ENCODE measurements at places on chromosomes 13 and 19. TPM values are rescaled to one million over a fixed set of nuclear protein-coding genes. Genes with fewer than 3 reads are reported as not detected.

DNA sequence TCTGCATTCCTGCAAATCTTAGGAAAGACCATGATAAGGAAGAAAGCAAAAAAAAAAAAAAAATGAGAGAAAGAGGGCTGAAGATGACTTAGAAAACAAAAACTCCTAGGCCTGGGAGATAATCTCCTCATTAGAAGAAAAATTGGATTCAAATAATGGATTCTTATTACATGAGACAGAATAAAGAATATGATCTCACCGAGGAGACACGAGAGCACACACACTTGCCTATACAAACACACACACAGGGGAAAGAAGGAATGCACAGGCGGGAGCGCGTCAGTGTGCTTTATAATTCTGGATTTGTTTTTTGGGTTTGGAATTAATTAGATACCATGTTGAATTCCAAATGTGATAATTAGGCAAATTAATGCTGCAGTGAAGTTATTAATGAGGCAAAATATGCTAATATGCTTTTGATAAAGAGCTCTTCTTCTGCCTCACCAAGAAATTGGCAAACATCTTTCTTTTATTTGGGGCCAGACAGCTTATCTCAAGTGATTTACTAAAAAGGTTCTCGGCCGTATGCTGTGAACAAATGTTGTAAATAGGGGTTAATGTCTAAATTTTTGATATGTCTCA, 36.1 kb upstream of the PCDH8 start:
- H3K27ac ChIP-seq = no peak overlapping the region
- peaks cover 40% of the 10 kb centered on the region for H3K27me3 ChIP-seq
- H3K4me1 ChIP-seq = no peaks in the 10 kb centered on the region

- DNase-seq = no peak
- peaks cover 61% of the 10 kb centered on the region for H3K27me3 ChIP-seq
- no peaks in the 10 kb centered on the region for H3K36me3 ChIP-seq
- H3K4me3 ChIP-seq = no peak overlapping the region
- no peak overlapping the region for H3K27ac ChIP-seq
- peaks cover 8% of the 10 kb centered on the region for H3K4me1 ChIP-seq
Observed at GRCh38 chr19:30692181-30692811, 320.1 kb downstream of the ZNF536 start.

DNA sequence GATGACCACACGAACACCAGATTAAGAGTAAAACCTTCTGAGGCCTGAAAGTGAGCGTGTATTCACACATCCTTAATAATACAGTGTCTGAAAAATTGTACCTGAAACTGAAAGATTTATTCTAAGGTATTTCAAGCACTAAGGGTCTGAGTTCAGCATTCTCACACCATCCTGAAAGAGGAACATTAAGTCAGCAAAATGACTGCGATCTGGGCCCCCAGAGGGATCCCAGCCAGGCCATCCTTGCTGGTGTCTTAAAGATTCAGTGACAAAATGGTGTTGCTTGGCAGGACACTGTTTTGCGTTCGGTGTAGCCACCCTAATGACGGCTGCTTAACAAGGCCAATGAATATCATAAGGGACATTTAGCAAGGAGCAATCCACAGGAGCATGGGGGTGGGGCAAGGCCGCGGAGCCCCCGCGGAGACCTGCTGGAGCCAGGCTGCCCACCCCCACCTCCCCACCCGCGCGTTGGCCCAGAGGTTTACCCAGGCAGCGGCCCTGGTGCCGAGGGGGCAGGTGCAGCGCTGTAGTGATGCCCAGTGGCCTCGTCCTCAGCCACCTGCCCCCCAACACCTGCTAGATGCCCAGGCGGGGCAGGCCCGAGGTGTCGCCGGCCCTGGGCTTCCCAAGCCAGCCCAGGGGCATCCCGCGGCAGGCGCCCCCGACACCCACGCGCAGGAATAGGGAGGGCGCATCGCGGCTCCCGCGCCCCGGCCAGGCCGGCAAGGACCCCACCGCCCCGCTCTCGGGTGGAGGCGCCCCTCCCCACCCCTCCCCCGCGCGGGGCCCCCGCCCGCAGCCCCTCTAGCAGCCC, 742 bp downstream of the NALCN start:
- no peak overlapping the region for H3K27ac ChIP-seq
- peak overlapping the region; percentile 15 for H3K4me3 ChIP-seq
- DNase-seq = no peak
- peaks cover 2% of the 10 kb centered on the region for H3K4me1 ChIP-seq
- peaks cover 55% of the 10 kb centered on the region for H3K27me3 ChIP-seq
- H3K36me3 ChIP-seq = peaks cover 2% of the 10 kb centered on the region

DNA sequence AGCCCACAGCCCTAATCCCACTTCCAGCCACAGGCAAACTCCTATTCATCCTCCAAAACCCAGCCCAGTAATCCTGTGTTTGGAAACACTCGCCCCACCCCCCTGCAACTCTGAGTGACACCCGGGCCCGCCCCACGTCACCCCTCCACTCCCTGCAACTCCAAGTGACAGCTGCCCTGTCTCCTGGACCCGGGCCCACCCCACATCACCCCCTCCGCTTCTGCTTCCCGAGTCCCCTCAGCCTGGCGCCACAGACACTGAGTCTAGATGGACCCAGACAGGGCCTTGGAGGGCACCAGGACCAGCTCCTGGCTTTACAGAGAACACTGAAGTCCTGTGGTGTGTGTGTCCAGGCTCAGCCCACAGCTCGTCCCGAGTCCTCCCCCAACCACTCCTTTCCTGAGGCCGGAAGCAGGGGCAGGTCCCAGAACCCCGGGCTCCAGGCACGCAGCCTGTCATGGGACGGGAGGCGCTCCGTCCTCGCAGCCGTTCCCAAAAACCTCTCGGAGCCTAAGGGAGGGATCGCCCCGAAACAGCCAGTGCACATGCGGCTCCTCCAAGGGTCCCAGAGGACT, 7.7 kb downstream of the REXO1 start:
- H3K27me3 ChIP-seq = no peaks in the 10 kb centered on the region
- no peak for DNase-seq
- peaks cover 28% of the 10 kb centered on the region for H3K4me1 ChIP-seq
- no peak overlapping the region for H3K4me3 ChIP-seq

DNA sequence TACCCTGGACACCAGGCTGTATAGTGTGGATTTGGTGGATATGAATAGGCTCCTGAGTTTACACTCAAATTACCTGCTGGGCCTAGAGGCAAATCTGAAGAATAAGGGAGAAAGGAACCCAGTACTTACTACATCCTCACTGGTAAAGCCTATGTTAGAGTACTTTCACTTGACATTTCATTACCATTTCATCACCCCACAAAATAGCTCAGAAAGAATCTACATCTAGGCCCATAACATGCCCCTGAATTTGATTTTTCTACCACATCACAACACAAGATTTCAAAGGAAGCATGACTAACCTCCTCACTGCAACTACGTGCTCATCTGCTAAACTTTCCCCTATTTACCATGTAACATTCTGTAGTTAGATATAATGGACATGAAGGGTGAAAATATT, 43.3 kb downstream of the VWA8 start:
- no peak overlapping the region for H3K4me3 ChIP-seq
- no peaks in the 10 kb centered on the region for H3K27me3 ChIP-seq
- H3K27ac ChIP-seq = peak overlapping the region; percentile 21
- no peak for DNase-seq

- H3K4me3 ChIP-seq = no peak overlapping the region
- H3K36me3 ChIP-seq = no peaks in the 10 kb centered on the region
Observed at GRCh38 chr13:91510058-91510457, 111.6 kb downstream of the GPC5 start.

DNA sequence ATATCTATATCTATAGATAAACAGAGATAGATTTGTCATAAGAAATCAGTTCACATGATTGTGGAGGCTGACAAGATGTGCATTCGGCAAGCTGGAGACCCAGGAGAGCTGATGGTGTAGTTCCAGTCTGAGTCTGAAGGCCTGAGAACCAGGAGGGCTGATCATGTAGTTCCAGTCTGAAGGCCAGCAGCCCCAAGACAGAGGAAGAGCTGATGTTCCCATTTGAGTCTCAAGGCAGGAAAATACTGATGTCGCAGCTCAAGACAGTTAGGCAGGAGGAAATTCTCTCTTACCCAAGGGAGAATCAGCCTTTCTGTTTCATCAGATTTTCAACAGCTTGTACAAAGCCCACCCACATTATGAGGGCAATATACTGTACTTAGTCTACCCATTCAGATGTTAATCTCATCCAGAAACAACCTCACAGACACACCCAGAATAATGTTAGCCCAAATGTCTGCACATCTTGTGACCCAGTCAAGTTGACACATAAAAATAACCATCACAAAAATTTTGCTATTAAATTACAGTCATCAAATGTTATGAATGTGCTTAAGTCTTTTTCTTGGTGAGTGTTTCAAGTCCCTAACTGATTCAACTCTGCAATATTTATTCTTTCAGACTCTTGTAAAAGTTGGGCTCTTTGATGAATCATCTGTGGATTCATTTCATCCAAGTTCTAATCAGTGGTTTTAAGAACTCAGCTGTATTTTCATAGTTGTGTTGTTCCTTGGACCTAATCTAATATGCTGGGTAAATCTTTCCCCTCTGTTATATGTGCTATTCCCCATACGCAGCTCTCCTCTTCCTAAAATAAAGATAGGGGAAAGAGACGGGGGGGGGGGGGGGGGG, 22.7 kb upstream of the LRCH1 start:
- H3K27ac ChIP-seq = peak overlapping the region; percentile 56
- DNase-seq = no peak
- H3K4me1 ChIP-seq = peaks cover 4% of the 10 kb centered on the region

DNA sequence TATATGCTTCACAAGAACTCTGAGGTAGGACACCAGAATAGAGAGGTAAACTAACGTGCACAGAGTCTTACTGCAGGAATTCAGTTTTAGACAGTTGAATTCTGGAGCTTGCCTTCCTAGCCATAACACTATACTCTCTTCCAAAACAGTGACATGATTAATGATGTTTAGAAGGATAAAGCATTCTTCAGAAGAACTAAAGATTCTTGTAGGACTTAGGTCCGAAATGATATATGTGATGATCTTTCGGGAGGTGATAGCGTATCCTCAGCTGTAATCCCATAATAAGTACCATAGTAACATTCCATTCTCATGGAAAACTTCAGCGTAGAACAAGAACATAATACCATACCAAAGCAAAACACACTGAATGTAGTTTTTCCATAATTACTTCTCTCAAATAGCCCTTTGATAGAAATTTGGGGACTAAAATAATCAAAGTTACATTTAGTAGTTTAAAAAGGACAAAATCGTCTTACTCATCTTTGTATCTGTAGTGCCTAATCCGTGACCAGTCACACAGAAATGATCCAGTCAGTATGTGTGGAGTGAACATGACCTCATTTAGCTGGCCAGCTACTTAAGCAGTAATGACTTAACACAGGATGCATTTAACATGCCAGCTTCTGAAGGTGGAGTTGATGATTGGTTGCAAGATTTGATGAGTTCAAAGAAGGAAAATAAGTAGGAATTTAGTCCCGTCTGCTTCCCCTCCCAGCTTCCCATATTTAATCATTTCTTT, 38.4 kb downstream of the PIBF1 start:
- H3K4me3 ChIP-seq = no peak overlapping the region
- peaks cover 5% of the 10 kb centered on the region for H3K36me3 ChIP-seq
- DNase-seq = no peak
- no peaks in the 10 kb centered on the region for H3K27me3 ChIP-seq
- H3K4me1 ChIP-seq = peaks cover 6% of the 10 kb centered on the region

DNA sequence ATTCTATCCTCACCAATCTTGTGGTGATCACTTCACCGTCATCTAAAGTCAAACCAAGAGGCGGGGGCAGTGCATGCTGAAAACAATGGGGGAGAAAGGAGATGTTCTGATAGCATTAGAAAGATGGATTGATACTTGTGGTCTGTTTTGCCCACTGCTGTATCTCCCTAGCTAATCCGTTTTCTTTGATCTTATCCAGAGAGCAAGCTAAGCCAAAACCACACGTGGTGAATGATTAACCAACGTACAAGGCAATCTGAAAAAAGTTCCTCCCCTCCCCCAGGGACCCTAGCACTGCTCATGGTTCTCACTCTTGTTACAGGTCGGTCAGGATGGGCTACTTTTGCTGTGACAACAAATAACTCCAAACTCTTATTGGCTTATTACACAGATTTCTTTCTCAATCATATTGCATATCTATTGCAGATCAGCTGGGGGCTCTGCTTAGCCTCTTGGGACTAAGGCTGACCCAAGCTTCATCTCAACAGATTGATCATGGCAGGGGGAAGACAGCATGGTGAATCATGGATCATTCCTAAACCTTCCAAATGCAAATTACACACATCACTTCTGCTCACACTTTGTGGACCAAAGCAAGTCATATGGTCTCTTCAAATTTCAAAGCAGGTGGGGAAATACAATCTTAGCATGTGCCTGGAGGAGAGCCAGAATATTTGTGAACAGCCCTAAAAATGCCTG, 11.9 kb upstream of the C13orf42 start:
- no peak overlapping the region for H3K4me3 ChIP-seq
- H3K36me3 ChIP-seq = no peaks in the 10 kb centered on the region
- peaks cover 10% of the 10 kb centered on the region for H3K4me1 ChIP-seq

DNA sequence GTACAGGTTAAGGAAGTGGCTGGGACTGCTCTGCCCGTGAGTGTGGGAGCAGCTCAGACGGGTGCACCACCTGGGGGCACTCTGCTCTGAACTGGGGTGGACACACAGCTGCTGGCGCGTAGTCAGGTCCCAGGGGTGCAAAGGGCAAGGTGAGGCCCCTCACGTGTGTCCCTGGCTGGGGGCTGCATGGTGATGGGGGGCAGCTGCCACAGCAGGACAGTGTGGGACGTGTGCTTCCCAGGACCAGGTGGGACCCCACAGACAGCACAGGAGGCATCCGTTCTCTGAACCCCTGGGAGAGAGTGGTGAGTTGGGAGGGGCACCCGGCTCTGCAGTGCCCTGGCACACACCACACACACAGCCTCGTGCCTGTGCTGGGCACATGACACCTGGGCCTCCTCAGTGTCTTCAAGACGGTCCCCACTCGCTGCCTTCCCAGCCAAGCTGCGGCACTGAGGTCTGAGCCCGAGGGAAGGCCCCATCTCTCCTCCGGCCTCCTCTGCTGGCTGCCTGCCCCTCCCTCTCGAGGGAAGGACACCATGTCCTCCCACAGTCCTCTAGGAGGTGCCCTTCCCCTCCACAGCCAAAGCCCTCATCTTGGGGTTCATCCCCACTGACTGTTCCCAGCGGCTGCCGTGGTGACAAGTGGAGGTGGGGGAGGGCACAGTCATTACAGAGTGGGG, 24.7 kb downstream of the CILP2 start:
- no peaks in the 10 kb centered on the region for H3K27me3 ChIP-seq
- H3K4me1 ChIP-seq = peaks cover 24% of the 10 kb centered on the region
- H3K36me3 ChIP-seq = peaks cover 7% of the 10 kb centered on the region
- peak overlapping the region; percentile 90 for H3K27ac ChIP-seq
- no peak for DNase-seq

GRCh38 chr13:31920727-31921100, 110.9 kb upstream of the FRY start:
- H3K4me1 ChIP-seq = peaks cover 39% of the 10 kb centered on the region
- H3K27ac ChIP-seq = peak overlapping the region; percentile 56
- no peaks in the 10 kb centered on the region for H3K27me3 ChIP-seq
- no peak for DNase-seq
- H3K4me3 ChIP-seq = no peak overlapping the region

GRCh38 chr19:1807695-1808394, 4.2 kb downstream of the ATP8B3 start:
- H3K4me3 ChIP-seq = no peak overlapping the region
- H3K36me3 ChIP-seq = no peaks in the 10 kb centered on the region
- H3K27me3 ChIP-seq = no peaks in the 10 kb centered on the region
- H3K4me1 ChIP-seq = peaks cover 9% of the 10 kb centered on the region

The NLRP9 gene
- not detected for total RNA-seq

The SHC2 gene
- not detected for total RNA-seq

The SRRM5 gene
- 0.60 TPM for total RNA-seq

The ZNF253 gene
- 8.0 TPM for total RNA-seq

The ZNF555 gene
- 3.0 TPM for total RNA-seq

The CERS1 gene
- total RNA-seq = not detected

The ZIC5 gene
- not detected for total RNA-seq

The GRIN2D gene
- total RNA-seq = 0.17 TPM

The SYT5 gene
- 3.8 TPM for total RNA-seq

The APC2 gene
- 0.07 TPM for total RNA-seq

The C19orf81 gene
- total RNA-seq = not detected

The NECTIN2 gene
- 5.2 TPM for total RNA-seq

The EHD2 gene
- total RNA-seq = not detected

The ARHGAP35 gene
- total RNA-seq = 34.0 TPM

Measured in T-helper 17 cell (primary cell).